NCI-H748 treated with DMSO at 0.1 percent for 48 hours (cell line): ENCODE measurements at places on chromosomes 6 and 20.

GRCh38 chr20:19950042-19950441, 67.1 kb upstream of the NAA20 start:
- DNase-seq: no peak

DNA sequence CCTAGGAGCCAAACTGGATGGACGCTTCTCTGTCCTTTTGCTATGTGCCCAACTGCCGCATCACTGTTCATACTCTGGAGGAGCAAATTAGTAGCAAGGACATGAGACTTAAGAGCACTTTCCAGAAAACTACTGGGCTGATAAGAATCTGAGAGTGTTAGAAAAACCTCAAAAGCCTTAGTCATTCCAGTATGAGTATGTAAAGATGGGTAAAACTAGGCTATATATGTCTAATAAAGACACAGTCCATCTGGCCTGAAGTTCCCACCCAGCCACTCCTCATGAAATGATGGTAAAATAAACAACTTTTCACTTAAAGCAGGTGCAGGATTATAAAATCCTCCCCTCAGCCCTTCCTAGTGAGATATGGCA, 30.6 kb downstream of the SHLD1 start:
- no peak for DNase-seq

DNA sequence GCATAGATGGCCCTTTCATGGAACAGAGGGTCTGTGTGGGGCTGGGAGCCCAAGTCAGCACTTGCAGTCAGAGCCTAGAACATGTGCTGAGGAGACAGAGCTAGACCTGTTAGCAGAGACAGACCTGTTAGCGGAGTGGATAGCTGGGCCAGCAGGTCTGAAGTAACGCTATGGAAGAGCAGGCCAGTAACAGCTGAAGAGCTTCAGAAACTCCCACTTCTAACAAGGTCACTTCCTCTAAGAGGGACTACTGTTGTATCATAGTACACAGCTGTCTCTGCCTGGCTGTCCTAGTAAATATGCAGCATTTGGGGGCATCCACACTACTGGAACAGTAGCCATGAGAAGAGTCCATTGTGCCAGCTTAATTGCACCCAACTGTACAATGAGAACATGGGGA, 41.2 kb upstream of the POLR1H start:
- DNase-seq: no peak

DNA sequence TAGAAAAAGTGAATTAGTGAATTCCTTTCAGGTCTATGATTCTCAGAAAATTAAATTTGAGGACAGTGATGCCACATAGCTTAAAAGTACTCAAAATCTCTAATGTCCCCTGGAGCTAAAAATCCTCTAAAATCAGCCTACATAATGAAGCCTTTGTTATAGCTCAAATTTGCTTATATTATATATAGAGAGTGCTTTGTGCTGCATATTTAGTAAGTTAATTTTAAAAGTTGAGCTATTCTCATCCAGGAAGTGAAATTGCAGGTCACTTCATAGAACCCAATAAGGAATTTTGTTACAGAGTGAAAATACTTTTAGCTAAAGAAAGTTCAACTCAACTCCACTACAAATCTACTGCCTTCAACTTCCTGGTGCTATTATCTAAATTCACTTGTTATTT, 507.5 kb upstream of the MAP3K7 start:
- DNase-seq: no peak

GRCh38 chr6:136474241-136474640, 76.0 kb downstream of the MAP7 start:
- DNase-seq: no peak

DNA sequence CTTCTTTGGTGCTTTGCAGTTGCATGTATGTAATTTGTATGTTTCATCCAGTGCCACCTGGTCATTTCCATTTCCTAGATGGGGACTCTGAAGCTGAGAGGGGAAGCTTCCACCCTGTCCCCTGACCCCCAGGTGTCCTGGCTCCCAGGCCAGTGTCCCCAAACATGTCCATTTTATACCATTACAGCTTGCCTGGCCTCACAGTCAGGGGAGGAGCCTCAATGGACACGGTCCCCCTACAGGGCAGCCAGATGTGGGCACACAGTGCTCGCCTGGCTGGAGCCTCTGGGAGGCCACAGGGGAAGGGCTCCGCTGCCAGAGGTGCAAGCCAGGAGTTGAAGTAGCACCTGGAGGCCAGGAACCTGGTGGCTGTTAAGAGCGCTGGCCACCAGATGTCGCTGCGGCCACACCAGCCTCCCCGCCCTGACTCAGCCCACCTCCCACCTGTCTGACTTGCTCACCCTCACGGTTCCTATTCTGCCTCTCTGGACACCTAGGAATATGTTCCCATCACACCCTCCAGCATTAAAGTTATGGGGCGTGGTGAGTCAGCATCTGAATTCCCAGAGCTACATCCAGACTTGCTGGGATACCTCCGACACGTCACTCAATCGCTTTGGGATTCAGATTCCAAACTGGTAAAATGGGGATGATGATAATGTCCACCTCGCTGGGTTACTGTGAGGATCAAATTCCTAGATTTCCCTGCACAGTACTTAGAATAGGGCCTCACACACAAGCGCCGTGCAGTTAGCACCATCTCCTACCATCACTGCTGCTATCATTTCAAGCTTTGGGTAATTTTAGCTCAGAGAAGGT, 107.4 kb downstream of the SULF2 start:
- peak; percentile 39 for DNase-seq

- no peak for DNase-seq
Measured at GRCh38 chr6:135268740-135269139, 87.6 kb downstream of the MYB start.

GRCh38 chr20:58888521-58889333, 36.2 kb downstream of the GNAS start:
- peak; percentile 54 for DNase-seq

DNA sequence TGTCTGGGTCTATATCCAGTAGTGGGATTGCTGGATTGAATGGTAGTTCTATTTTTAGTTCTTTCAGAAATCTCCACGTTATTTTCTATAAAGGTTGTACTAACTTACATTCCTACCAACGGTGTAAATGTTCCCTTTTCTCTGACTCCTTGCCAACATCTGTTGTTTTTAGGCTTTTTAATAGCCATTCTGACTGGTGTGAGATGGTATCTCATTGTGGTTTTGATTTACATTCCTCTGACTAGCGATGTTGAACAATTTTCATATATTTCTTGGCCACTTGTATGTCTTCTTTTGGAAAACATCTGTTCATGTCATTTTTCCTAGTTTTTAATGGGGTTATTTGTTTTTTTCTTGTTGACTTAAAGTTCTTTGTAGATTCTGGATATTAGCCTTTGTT, 99.3 kb downstream of the BMP2 start:
- DNase-seq: no peak

DNA sequence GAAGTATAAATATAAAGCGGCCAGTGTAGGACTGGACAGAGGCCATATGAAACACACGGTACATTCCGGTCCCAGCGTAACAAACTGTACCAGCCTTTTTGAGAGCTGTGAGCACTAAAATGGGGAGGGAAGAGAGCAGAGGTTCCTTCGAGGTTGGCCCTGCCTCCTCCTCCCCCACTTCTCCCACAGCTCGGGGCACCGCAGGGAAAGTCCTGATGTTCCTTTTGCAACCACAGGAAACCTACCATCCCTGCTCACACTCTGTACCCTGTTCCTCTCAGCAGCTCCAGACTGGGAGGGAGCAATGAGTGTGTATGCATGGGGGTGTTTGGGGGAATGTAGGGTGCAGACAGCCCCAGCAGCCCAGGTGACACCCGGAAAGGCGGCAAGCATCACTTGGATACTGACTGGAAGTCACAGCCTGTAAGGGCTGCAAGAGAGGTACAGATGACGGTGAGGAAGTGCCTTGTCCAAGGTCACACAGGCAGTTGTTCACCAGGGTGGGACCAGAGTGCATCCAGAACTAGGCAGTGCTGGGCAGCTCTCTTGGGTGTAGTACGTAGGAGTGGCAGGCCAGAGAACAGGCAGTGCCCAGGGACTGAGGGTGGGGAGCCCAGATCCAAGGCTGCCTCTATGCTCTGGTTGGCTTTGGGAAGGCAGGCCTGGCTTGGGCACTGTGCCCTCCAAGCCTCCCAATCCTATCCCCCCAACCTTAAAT, 11.0 kb upstream of the ARMC12 start:
- DNase-seq: no peak
